Thoracic aorta endothelial cell (primary cell): ENCODE measurements at places on chromosomes 1 and 21. TPM values are rescaled to one million over a fixed set of nuclear protein-coding genes. Genes with fewer than 3 reads are reported as not detected.

The RHD gene
- not detected in 2 replicates for total RNA-seq

The USP24 gene
- total RNA-seq = 56.8 and 69.1 TPM in 2 replicates

The ITLN1 gene
- not detected in 2 replicates for total RNA-seq

The WDR64 gene
- total RNA-seq = not detected in 2 replicates

The LACTBL1 gene
- not detected in 2 replicates for total RNA-seq
